ENCODE measurements at places on chromosomes 1 and 21.

DNA sequence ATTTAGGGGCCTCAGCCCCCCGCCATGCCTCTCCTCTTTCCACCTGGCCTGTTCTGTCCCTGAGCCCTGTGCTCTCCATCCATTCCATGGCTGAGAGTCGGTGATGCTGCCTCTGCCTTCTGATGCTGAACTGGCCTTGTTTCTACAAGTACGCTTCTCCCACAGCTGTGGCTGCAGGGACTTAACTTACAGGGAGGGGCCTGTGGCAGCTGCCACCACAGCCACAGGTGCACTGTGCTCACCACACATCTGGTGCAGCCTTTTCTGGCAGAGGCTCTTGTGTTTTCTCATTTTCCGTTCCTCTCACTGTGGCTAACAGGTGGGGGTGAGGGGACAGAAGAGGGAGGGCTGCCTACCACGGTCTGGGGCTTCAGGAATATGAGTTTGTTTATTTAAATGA lies 4.2 kb downstream of the FMO1 start:
- no peak for DNase-seq

- no peak for DNase-seq
Observed at GRCh38 chr21:14454016-14455009, 71.4 kb upstream of the HSPA13 start.

DNA sequence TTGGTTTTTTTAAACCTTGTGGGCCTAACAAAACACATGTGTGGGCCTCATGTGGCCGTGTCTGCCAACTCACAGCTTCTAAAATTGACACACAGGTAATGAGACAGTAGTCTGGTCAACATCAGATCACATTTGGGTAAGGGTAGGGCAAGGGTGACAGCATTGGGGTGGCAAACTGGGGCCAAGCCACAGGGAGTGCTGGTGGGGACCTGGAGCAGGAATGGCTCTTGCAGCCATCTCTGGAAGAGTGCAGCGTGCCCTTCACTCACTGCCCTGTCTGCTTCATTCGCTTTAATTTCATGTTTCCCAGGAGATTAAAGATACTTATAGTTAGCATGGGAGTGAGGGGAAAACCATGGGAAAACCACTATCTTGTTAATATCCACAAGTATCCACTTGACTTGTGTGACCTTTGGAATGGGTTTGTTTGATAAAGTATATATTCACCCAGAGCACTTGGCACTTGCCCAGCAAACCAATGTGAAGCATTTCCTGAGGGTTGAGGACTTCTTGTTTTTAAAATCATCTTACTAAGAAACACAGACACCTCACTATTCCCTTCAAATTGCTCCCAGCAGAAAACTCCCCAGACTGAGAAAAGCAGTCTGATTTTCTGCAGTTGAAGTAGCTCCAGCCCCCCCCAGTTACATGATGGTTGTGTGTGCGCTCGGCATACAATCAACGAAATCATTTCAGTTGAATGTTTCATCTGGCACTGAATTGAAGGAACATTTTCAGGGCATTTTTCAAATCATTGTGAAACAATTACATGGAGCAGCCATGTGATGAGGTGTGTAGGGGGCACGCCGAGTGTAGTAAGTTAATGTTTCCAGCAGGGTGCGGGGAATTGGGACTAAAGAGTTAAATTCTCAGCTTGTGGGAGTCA lies 175.7 kb downstream of the VPS13D start:
- DNase-seq, result no peak

DNA sequence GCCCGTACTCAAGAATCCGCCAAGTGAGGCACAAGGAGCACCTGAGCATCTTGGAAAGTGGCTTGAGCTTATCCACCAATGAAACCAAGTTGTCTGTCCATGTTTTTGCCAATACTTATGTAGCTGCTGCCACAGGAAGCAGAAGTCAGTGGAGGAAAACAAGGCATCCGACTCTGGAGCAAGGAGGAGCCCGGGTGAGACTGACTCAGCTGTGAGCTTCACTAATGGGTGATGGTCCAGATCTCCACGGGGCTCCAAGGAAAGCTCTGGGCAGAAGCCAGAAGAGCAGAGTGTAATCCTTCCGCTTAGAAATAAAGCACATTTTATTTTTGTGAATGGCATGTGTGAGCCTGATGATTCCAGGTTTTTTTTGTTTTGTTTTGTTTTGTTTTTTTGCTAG lies 12.3 kb upstream of the SSR2 start:
- DNase-seq, result no peak

GRCh38 chr1:231931846-231932454 lies 305.4 kb downstream of the DISC1 start:
- no peak for DNase-seq
